ENCODE measurements at places on chromosomes 7 and 10.
A peak's percentile ranks its signal among the peaks of the same experiment; 100 is the strongest.

- no peak for DNase-seq
These were observed 24.7 kb upstream of the NUB1 start for GRCh38 chr7:151316896-151317295.

DNA sequence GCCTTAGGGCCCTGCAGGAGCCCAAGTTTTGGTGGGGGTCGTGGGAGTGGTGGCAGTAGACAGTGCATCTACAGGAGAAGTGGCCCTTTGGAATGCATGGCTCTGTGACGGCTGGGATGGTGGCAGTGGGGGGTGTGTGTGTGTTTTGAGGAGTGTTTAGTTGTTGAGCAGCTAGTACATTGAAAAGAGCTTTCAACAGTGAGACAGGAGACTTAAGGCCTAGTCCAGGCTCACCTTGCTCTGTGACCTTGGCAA, 27.1 kb downstream of the ZNF775 start:
- DNase-seq = no peak

GRCh38 chr10:646118-646524, 43.3 kb downstream of the DIP2C start:
- no peak for DNase-seq

- no peak for DNase-seq
These were observed 54.1 kb downstream of the UBE2H start for GRCh38 chr7:129898502-129899160.

DNA sequence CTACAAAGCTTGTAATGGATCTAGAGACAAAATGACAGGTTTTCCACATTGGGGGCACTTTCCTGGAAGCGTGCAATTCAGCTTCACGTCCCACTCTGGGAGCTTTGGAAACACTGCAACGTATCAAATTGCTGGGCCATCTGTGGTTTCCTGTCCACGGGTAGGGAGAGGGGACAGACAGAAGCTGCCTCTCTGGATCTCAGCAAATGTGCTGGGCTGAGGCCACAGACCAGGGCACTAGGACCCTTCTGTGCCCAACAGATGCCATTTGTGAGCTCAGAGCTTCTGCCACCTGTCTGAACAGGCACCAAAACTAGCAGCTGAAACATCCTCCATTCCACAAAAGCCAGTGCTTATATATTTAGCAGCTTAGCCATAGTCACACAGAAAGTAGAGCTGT, 40.9 kb upstream of the FRMD4A start:
- DNase-seq = no peak

GRCh38 chr7:19958309-19958896, 185.0 kb upstream of the TMEM196 start:
- DNase-seq = no peak

- DNase-seq = no peak
These were observed 240.9 kb upstream of the KAT6B start for GRCh38 chr10:74585231-74586087.

- no peak for DNase-seq
These were observed 1.1 kb downstream of the CCDC3 start for GRCh38 chr10:13000431-13000830.

GRCh38 chr10:59926086-59926485, 19.7 kb upstream of the CCDC6 start:
- DNase-seq = no peak

DNA sequence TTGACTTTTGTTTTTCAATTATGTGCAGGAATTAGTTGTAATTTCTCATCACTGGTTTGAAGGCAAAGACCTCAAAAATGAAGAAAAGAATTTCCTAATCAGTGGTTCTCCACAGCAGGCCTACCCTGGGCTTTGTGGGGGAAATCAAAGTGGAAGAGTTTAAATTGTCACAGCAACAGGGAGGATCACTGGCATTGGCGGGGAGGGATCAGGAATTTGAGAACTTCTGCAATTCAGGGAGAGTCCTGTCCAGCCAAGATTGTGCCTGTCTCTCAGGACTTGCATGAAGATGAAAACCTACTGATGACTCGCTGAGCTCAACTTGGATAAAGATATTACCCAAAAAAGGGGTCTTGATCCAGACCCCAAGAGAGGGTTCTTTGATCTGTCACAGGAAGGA, 70.1 kb downstream of the HACD1 start:
- DNase-seq = no peak

DNA sequence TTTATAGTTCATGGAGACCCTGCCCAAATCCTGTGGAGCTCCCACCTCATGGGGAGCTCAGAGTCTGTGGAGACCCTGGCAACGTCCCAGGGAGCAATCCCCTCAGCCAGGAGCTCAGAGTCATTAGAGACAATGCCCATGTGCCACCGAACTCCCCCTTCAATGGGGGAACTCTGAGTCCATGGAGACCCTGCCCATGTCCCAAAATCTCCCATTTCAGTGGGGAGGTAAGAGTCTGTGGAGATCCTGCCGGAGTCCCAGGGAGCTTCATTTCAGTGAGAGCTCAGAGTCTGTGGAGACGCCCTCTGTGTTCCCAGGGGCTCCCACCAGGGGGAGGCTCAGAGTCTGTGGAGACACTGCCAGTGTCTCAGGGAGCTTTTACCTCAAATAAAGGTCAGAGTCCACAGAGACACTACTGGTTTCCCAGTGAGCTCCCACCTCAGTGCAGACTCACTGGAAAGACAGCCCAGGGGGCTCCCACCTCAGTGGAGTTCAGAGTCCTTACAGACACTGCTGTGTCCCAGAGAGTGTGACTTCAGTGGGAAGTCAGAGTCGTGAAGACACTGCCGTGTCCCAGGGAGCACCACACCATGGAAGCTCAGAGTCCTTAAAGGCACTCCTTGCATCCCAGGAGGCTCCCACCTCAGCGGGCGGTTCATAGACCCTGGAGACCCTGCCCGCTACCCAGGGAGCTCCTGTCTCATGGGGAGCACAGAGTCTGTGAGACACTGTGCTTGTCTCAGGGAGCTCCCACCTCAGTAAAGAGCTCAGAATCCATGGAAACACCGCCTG, 5.0 kb downstream of the MYO1G start:
- DNase-seq = no peak

DNA sequence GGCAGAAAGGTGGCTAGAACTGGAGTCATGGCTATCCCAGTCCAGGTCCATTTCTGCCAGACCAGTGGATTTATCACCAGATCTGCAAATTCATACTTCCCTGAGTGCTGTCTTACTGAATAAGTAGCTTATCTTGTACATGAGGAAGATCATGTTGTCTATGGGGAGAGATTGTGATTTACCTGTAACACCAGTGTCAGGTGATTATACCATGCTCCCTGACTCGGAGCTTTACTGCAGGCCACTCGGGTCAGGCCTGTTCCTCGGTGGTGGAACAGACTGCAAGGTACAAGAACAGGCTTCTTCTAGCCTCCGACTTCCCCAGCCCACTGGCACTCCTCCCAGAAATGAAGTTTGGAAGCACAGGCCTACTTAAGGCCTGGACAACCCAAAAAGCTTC, 42.6 kb upstream of the DLG5 start:
- no peak for DNase-seq

DNA sequence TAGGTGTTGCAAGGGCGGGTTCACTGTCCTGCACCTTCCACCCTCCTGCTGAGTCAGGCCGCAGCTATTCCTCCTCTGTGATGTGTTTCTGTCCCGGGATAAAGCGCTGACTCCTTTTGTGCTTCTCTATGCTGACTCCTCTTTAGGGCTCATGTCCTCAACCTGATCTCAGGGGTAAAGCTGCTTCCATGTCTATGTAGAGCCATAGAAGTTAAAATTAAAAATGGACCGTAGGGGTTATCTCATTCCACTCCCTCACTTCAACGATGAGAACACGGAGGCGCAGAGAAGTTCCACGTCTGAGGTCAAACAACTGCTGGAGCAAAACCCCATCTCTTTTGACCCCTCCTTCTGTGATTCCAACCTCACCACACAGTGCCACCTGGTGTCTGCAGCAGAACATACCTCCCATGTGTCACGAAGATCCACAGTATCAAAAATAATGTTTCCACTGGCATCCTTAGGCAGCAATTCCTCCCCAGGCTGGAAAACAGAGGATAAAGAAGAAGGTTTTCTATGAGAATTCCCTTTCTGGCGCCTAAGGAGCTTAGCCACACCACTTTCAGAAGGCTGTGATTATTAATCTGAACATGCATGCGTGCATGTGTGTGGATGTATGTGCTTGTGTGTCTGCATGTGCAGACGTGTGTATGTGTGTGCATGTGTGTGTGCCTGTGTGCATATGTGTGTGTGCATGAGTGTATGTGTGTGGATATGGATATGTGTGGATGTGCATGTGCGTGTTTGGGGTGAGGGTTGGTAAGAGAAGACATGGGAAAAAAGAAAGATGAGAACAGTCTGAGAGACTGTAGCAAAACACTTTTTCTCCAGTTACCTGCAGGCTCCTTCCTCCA, 81.2 kb upstream of the UCN3 start:
- peak; percentile 36 for DNase-seq

DNA sequence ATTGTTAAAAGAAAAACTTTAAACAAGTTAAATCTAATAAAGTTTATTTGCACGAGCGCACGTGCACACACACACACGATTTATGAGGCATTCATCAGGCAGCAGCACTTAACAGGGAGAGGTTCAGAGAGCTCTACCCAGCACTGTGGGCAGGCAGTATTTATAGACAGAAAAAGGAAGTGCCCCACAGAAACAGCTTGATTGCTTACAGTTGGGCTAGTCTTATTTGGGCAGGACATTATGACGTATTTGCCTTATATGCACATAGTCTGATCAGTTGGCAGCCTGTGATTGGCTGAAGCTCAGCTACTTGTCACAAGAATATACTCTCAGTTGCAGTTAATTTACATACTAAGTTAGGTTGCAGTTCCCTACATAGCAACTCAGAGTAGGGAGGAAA, 1.2 kb upstream of the SDHAF3 start:
- DNase-seq = no peak

- DNase-seq = no peak
These were observed 21.2 kb upstream of the PRKCQ start for GRCh38 chr10:6601246-6601805.

DNA sequence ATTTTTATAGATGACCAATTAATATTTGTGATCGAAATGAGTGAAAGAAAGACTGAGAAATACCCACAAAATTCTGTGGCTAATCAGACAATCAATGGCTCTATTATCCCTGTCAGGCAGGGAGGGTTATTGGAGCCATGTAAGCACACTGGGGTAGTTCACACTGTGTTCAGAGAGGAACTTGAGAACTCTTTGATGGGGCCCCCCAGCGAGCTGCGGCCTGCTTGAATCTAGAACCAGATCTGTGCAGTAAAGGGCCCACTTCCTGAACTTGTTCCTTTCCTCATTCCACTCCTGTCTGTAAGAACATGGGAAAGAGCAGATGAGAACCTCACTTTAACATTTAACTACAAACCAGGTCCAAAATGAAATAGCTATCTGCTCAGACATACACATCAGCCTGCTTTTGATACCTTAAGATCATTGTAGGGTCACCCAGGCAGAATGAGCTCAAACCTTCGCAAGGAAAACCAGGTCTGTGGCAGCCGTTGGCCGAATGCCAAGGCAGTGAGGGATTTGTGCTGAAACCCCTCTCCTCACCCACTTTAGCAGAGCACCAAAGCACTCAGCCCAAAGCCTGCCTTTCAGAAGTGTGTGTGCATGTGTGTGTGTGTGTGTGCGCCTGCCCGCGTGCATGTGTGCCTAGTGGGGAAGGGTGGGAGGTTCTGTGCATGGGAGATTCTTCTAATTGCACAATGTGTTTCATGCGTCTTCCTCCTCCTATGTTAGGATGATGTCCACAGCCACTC, 365.6 kb upstream of the MGMT start:
- no peak for DNase-seq

GRCh38 chr7:142714375-142714774, 34.9 kb upstream of the PRSS1 start:
- no peak for DNase-seq

- DNase-seq = no peak
These were observed 92.1 kb upstream of the CXCL12 start for GRCh38 chr10:44477046-44477425.

GRCh38 chr7:25968205-25968993, 183.6 kb upstream of the NFE2L3 start:
- no peak for DNase-seq

DNA sequence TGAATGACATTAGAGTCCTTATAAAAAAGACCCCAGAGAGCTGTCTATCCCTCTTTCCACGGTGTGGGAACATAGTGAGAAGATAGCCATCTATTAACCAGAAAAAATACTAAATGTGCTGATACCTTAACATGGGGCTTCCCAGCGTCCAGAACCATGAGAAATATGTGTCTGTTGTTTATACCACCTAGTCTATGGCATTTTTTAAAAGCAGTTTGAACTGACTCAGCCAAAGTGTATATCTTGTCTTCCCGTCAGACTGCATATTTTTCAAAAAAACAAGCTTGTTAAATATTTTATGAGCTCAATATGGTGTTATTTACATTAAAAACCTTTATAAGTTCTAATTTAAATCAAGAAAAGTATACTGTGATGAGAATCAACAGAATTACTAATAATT, 255.3 kb downstream of the HGF start:
- DNase-seq = no peak

- no peak for DNase-seq
These were observed 3.9 kb upstream of the ITGB1 start for GRCh38 chr10:32961895-32962369.

GRCh38 chr10:53177468-53177867, 404.9 kb upstream of the MBL2 start:
- DNase-seq = no peak

DNA sequence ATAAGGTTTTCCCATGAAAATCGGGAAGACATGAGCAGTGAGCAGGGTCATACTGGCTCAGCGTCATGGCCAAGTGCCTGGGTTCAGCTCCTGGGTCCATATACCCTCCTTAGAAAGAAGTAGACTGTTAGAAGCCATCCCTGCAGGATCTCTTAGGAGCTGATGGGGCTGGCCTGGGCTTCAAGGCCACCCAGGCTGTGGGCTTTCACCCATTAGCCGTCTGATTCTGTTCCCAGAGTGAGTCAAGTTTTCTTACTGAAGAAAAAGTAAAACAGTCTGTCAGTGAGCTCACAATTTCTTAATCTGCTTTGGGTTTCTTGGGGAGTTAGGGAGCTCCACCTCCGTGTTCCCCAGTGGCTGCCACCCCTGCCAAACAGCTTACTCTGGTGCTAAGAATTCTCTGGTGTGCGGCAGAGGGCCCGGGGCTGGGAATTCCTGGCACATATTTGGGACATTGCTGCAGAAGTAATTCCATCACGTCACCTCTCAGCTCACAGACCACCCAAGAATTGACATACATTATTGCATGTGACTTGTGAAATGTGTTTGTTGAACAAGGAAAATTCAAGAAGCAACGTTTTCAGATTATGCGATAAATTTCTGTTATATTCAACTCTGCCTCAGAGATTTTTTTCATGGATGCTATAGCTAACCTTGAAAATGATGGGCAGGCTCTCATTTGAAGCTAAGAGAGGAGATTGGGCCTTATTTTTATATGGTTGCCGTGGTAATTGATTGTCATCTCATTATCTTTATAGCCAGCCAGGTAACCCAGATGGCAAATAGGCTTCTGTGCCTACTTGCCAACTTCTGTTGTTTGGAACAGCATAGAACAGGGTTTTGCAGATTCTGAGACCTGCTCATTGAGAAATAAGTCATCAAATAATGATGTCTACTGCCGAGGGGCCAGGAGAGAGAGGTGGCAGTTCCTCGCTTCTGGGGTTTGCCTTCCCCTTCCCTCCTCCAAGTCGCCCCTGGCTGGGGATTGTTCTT, 166.4 kb downstream of the CHN2 start:
- no peak for DNase-seq

GRCh38 chr7:112649560-112649959, 140.6 kb downstream of the TMEM168 start:
- no peak for DNase-seq

GRCh38 chr10:124916098-124916584, 25.8 kb upstream of the ZRANB1 start:
- no peak for DNase-seq

GRCh38 chr7:103936558-103936957, 52.9 kb downstream of the RELN start:
- DNase-seq = no peak

GRCh38 chr7:7918736-7919448, 49.7 kb upstream of the GLCCI1 start:
- no peak for DNase-seq

Data from NT2/D1 (cell line).